ENCODE measurements at places on chromosomes 3 and 15.

DNA sequence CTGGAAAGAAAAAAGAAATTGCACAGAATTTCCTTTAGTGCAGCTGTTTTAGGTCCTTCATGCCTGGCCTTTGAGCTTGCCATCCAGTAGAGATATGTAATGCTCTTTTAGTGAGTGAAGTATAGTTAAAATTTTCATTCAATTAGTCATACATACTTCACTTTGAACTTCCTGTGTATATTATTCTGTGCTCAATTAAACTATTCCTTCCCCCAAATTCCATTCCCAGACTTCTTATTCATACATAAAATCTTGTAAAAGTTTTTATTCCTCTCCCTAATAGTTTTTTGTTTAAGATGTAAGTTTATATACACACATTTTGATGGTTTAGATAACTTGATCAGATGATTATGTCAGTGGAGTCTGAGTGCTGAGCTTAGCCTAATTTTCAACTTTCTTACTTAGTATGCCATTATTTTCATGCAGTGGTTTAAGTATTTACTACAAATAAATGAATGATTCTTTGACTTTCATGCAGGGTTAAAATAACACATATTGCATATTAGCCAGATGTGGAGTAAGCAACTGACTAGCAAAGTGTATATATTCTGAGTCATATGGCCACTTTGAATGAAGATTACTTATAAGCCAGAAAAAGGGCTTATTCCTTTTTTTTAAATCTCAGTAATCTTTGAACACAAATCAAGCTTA, 42.5 kb upstream of the ABHD10 start:
- DNase-seq = no peak
- no peaks in the 10 kb centered on the region for H3K4me1 ChIP-seq
- no peak overlapping the region for H3K27ac ChIP-seq
- H3K36me3 ChIP-seq = no peaks in the 10 kb centered on the region
- H3K4me3 ChIP-seq = no peak overlapping the region
- no peaks in the 10 kb centered on the region for H3K27me3 ChIP-seq

GRCh38 chr15:66004618-66005262, 135.4 kb downstream of the RAB11A start:
- H3K27ac ChIP-seq = no peak overlapping the region
- no peaks in the 10 kb centered on the region for H3K36me3 ChIP-seq
- no peak for DNase-seq
- no peak overlapping the region for H3K4me3 ChIP-seq
- no peaks in the 10 kb centered on the region for H3K4me1 ChIP-seq

DNA sequence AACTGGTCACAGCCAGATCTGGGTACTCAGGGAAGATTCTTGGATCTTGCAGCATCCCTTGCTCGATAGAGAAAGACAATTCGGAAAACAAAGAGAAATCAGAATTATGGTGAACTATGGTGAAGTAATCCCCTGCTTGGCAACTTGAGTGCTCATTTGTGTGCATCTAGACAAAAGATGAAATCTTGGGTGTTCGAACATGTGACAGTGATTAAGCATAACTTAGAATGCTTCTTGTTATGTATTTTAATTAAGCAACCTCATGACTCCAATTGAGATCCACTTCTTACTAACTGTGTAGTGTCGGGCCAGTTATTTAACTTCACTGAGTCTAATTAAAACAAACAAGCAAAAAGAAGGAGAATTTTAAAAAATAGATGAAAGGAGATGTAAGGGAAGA, 56.5 kb downstream of the ZNF385D start:
- no peaks in the 10 kb centered on the region for H3K36me3 ChIP-seq
- no peaks in the 10 kb centered on the region for H3K27me3 ChIP-seq
- no peak overlapping the region for H3K27ac ChIP-seq
- H3K4me1 ChIP-seq = no peaks in the 10 kb centered on the region
- DNase-seq = no peak

GRCh38 chr15:73784291-73784690, 31.1 kb upstream of the INSYN1 start:
- no peaks in the 10 kb centered on the region for H3K4me1 ChIP-seq
- H3K27me3 ChIP-seq = no peaks in the 10 kb centered on the region
- no peaks in the 10 kb centered on the region for H3K36me3 ChIP-seq
- H3K27ac ChIP-seq = peak overlapping the region; percentile 29
- DNase-seq = no peak

DNA sequence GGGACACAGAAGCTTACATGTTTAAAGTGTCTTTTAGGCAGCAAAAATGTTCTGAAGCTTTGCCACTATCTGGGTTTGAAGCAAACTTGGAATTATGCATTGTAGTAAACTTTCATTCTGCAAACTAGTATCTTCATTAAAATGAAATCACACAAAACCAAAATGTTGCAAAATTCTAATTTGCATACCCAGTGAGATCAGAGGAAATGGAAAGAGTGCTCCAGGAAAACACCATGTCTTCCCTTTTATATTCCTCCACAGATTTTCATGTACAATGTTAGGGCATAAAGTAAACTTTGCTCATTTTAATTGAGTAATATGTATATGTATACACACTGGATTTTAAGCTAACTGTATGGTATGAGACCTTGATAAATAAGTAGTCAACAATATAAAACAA, 23.9 kb downstream of the ANO10 start:
- no peaks in the 10 kb centered on the region for H3K4me1 ChIP-seq
- DNase-seq = no peak
- H3K36me3 ChIP-seq = no peaks in the 10 kb centered on the region
- H3K27me3 ChIP-seq = no peaks in the 10 kb centered on the region
- no peak overlapping the region for H3K4me3 ChIP-seq
- no peak overlapping the region for H3K27ac ChIP-seq

DNA sequence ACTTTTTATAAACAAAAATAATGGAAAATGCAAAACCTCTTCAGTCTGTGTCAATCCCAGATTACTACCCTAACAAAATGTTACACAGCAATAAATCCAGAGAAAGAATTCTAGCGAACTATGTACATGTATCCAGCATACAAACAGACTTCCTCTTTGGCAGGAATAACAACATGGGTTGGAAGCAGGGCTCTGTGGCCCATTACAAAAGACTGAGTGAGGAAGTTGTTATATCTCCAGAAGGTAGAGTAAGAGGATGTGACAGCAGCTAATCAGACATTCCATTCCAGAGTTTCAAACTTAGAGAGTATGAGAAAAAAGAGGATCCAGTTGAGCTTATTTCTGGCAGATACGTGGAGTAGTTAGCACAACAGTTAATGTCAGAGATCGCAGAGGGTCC, 294.0 kb upstream of the PLSCR5 start:
- no peak for DNase-seq
- no peaks in the 10 kb centered on the region for H3K4me1 ChIP-seq
- no peak overlapping the region for H3K4me3 ChIP-seq
- no peaks in the 10 kb centered on the region for H3K27me3 ChIP-seq
- H3K36me3 ChIP-seq = no peaks in the 10 kb centered on the region
- no peak overlapping the region for H3K27ac ChIP-seq
